Inflammatory macrophage treated with lipopolysaccharide for 1 hour (primary cell): ENCODE measurements at places on chromosomes 1 and 21.

DNA sequence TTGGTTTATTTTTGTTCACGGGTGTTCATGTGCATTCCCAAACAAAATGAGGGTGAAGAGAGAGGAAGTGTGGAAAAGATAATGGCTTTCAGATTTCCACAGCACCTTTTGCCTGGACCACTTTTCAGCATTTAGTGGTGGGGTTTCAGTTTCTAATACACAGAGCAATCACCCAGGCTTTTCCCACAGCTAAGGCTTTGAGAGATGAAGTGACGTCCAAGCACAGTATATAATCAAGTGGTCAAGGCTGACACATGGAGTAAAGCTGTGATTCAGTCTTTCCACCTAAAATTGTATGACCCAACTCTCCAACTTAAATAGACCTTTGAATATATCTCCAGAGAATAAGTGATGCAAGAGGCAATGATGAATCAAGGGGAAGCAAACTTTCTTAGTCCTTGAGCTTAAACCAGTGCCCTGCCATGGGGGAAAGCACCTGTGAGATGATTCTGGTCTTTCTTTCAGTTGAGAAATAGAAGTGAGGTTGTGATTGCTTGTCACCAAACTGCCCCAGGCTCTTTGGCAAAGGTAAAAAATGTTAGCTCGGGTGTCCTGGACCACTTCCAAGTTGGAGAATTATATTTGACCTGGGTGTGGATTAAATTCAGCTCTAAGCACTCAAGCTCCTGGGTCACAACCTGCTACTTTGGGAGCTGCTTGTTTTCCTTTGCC lies 2.4 kb upstream of the PIK3R3 start:
- no peak for DNase-seq

DNA sequence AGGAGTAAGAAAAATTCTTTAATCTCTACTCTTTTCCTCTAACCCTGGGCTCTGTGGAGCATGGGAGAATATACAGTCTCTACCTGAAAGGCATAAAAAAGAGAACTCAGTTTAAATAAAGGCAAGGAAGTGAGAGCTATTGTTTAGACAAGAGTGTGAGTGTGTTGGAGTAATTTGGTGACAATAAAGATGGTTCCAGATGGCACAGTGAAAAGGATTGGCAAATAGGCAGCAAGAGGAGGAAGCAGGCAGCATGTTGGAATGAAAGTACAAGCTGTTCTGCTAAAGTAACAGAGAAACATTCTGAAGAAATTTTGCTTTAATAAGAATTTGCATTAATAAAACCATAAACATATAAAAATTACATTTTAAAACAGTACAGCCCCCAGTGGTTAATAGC lies 163.4 kb downstream of the DNM3 start:
- DNase-seq = no peak

GRCh38 chr1:184974837-184975115 lies 468 bp upstream of the NIBAN1 start:
- DNase-seq = no peak

- DNase-seq = peak; percentile 64
These were observed at the start of gene THBS3 for GRCh38 chr1:155207806-155208540. TSS of gene THBS3 (minus strand) at chr1:155207897. CDS start at chr1:155207876, 21 bp downstream.

DNA sequence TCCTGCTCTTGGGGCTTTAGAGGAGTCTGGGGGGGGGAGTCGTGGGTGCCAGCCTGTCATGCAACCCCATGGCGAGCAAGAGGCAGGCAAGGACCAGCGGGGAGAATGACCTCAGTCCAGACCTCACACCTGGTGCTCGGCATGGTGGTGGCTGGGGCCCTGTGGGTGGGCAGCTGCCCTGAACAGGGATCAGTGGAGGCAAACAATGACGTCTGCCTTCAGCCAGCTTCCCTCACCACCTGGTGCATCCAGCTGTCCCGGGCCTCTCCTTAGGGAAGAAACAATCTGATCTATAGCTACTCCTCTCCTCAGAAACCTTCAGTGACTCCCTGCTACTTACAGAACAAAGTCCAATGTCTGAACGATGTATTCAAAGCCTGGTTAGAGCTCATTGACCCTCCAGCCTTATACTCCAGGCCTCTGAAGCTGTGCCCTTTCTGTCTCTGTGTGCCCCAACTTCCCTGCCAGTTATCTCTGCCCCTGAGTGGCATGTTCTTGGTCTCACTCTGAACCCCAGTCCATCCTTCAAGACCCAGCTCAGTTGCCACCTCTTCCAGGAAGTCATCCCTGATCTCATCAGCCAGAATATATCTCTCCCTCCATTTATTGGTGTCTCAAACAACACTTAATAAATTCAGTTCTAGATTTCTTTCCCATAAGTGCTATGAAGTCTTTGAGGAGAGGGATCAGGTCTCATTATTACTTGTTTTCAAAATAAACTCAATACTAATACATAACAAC lies 6.6 kb downstream of the PADI2 start:
- DNase-seq = no peak

GRCh38 chr21:31326522-31327242 lies 17.4 kb downstream of the TIAM1 start:
- DNase-seq = peak; percentile 66

- DNase-seq = no peak
These were observed 19.6 kb upstream of the CLCA1 start for GRCh38 chr1:86449103-86449502.

DNA sequence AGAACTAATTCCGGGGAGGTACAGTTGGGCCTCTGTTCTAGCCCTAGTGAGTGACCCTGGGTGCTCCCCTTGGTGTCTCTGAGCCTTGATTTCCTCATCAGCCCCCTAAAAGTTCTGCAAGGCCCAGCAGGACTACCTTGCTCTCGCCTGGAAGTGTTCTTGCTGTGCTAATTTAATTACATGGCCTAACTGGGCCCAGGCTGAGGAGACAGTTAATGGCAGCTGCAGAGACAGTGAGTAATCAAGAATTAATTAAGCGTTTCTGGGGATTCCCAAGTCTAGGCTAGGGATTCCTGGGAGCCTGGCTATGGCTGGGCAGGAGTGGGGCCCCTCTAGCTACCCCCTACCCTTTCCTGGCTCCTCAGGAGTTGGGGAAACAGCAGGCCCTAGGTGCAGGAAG lies 24.7 kb upstream of the DMBX1 start:
- no peak for DNase-seq

GRCh38 chr1:156559086-156559796 lies 13.1 kb downstream of the IQGAP3 start:
- no peak for DNase-seq

GRCh38 chr1:176531036-176531435 lies 68.1 kb downstream of the PAPPA2 start:
- no peak for DNase-seq

DNA sequence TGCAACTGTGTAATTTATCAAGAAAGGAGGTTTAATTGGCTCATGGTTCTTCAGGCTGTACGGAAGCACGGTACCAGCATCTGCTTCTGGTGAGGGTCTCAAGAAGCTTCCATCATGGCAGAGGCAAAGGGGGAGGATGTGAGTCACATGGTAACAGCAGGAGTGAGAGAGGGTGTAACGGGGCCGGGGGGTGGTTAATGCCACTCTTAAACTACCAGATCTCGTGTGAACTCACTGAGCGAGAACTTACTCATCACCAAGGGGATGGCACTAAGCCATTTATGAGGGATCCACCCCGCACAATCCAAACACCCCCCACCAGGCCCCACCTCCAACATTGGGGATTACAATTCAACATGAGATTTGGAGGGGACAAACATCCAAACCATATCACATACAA lies 21.0 kb upstream of the IFFO2 start:
- no peak for DNase-seq

DNA sequence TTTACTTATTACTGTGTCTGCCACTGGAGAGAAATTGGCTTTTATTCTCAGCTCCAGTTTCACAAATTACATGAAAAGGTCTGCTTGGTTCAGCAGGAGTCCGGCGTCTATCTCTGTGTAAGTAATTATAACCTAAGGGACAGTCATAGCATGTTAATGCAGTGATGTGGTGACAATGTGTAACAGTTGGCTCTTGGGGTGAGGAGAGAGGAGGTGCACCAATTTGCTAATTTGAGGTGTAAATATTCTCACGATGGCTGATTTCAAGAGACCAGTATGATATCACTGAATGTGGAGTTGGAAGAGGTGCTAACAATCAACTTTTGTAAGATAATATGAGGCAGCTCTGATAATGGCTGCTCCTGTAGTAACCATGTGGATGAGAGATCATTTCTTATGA lies 86.1 kb downstream of the CTH start:
- no peak for DNase-seq

DNA sequence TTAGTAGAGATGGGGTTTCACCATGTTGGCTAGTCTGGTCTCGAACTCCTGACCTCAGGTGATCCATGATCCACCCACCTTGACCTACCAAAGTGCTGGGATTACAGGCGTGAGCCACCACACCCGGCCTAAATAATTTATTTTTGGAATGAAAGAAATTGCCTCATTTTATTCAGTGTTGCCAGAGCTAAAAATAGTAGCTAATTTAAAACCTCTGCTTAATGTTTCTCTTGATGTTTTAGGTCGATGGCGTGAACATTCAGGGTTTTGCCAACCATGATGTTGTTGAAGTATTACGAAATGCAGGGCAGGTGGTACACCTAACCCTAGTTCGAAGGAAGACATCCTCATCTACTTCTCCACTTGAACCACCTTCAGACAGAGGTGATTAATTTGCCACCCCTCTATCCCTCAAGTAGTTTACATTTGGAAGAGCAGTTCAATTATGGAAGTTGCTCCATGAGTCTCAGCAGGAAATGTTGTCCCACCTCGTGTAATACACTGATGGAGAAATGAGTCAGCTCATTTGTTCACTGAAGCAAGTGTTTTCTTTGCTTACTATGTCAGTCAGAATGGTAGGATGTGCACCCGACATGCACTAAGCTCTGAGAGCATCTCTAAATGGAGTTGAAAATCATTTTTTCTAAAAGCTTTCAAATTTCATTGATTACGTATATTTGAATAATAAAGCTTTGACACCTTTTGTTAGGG lies 54.9 kb downstream of the PATJ start:
- DNase-seq = no peak

DNA sequence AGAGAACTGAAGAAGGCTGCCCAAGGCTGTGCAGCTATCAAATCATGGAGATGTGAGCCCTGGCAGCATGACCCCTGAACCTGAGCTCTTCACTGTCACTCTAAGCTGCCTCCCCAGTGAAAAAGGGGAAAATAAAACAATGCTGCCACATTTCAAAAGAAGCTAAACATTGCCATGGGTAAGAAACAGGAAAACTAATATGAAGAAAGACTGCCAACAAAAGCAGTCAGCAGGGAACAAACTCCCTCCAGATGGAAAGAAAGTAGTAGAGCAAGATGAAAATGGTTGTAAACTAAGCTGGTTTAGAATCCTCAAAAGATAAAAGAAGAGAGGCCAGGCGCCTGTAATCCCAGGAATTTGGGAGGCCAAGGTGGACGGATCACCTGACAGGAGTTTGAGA lies 36.2 kb upstream of the CSF1 start:
- DNase-seq = no peak

DNA sequence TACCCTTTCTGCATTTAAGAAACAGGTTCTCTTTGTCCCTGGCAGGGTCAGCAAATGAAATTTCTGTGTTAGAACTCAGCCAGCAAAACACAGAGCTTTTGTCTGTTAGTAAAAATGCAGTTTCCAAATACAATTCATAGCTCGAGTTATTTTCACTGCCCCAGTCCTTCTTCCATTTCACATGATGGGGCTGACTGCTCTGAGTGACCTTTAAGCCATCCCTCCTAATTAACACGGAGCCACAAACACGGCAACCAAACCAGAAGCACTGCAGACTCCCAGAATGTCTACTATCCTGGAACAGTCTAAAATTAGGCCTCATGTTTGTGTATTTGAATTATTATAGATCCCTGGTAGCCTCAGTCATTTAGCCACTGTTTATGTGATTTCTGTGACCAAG lies 99.1 kb upstream of the RGS4 start:
- DNase-seq = no peak

GRCh38 chr1:33985656-33986055 lies 121.8 kb downstream of the HMGB4 start:
- no peak for DNase-seq

GRCh38 chr1:105785021-105785420 lies 1271.5 kb upstream of the PRMT6 start:
- no peak for DNase-seq

GRCh38 chr21:31374395-31374794 lies 30.3 kb upstream of the TIAM1 start:
- no peak for DNase-seq

- no peak for DNase-seq
These were observed 4.5 kb downstream of the ETV3L start for GRCh38 chr1:157095091-157095490.

GRCh38 chr1:185769136-185769535 lies 34.9 kb downstream of the HMCN1 start:
- no peak for DNase-seq

DNA sequence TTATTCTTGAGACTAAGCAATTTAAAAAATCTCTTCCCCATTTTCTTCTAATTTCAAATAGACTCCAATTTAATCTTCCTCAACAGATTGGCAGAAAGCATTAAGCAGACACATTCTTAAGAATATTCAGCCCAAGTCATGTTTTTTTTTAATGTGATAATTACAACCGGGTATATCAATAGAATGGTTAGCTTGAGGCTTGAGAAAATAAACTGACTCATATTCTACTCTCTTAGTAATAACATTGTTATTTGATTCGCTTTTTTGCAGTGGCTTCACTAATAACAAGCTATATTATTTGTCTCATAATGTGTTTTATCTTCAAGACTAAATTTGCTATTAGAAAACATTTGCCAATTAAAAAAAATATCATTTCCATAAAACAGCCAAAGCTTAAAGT lies 488.6 kb upstream of the RGS18 start:
- DNase-seq = no peak

DNA sequence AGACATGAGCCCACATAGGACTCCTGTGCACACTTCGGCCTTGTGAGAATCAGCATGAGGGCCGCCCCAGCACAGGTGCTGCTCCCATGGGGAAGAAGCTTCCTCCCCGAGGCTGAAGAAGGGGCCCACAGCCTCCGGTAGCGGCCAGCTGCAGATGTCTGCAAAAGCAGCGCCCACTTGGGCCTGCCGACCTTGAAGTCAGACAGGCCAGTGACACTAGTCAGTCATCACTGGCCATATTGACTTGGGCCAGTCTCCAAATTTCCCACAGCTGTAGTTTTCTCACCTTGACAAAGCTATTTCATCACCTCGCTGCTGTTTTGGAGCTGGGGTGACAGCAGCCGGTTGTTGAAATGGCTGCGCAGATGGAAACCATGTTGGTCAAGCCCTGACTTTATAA lies 83.0 kb downstream of the RIPK4 start:
- no peak for DNase-seq

DNA sequence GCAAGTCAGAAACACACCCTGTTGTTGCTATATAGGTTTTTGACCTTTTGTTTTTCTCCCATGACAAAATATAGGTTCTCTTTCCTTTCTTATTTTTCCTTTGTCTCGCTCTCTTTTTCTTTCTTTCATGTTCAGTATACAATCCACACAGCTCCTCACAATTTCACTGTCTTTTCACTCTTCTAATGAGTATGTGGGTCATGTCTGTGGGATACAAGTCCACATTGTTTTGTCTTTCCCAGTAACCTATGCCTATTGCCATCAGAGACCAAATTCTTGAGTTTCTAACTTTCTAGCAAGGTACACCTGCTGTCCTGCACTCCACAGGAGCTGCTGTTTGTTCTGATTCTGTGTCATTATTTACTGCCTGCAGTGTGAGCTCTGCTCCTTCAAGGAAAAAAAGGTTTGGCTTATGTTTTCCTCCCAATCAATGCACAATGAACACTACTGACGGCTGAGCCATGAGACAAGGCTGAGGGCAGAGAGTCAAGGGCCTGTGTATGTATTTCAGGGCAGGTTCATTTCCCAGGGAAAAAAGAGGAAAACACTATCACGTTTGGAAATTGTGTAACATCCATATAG lies 453.8 kb downstream of the NEGR1 start:
- DNase-seq = no peak

GRCh38 chr21:41489329-41489728 lies 18.6 kb downstream of the TMPRSS2 start:
- DNase-seq = no peak
